ENCODE measurements at places on chromosomes 7 and 10.

DNA sequence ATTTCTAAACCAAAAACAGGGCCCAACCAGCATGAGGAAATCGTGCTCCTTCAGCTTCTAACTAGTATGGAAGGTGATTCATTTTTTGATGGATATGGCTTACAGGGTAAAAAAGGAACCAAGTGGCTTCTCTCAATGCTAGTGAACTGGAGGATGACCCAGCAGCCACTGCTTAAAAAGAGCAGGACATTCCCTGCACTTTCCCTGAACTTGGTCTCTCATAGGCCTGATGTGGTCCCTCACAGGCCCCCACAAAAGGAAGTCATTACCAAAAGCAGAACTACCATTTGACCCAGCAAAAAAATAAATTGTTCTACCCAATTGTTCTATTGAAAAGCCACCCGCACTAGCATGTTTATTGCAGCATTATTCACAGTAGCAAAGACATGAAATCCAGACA is 188.8 kb downstream of the CALN1 start:
- no peak for DNase-seq

GRCh38 chr10:62395892-62396291 is 21.7 kb downstream of the ZNF365 start:
- no peak for DNase-seq

GRCh38 chr7:91894781-91895480 is 14.4 kb upstream of the MTERF1 start:
- DNase-seq = no peak

DNA sequence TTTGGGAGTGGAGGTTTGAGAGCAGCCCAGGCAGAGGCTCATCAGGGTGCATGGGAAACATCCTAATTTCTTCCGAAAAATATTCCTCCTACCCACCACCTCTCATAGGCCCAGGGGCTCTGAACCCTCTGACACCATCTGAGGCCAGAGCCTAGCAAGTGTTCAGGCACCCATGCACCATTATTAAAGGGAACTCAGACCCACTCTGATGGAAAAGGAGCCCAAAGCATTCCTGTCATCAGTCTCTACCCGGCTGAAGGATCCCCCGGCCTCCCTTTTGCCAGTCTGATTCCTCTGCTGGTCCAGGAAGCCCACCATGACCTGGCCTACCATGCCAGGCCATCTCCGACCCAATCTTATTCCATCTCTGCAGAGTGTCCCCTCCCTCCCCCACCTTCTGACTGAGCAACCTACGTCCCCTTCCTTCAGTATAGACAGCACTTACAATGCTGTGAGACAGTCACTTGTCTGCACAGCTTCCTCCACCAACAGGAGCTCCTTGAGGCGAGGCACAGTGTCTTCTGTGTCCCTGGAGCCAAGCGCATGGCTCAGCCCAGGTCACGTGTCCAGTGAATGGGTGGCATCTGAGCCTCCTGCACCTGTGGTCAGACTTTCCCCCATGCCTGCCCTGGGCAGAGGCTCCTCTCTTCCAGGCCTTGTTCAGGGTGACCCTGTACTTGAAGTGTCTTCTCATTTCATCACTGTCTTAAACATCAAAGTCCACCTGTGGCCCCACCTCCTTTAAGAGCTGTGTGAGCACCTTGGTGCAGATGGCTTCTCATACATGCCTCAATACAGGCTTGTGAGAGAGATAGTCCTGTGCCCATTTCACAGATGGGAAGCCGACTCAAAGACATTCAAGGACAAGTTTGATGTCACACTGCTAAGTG is 889 bp upstream of the GPR15LG start:
- DNase-seq = no peak

DNA sequence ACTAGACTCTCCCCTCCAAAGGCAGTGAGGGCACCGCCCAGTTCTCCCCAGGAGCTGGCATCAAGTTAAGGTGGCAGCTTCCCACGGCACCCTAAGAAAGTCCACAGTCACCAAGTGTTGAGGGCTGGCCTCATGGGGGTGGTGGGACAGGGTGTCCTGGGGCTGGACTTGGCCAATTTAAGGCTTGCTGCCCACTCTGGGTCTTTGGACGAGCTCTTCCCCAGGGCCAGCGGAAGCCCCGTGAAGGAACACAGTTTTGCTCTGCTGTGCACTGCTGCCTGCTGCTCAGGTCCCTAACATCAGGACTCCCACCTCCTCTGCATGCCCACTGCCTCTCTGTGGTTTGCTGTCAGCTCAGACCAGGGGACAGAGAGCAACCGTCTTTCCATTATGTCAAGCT is 57.3 kb upstream of the TMEM72 start:
- DNase-seq = no peak

- no peak for DNase-seq
These were observed 15.9 kb downstream of the CROT start for GRCh38 chr7:87361320-87361719.

- DNase-seq = no peak
These were observed 23.8 kb downstream of the CXCL12 start for GRCh38 chr10:44361109-44361508.

DNA sequence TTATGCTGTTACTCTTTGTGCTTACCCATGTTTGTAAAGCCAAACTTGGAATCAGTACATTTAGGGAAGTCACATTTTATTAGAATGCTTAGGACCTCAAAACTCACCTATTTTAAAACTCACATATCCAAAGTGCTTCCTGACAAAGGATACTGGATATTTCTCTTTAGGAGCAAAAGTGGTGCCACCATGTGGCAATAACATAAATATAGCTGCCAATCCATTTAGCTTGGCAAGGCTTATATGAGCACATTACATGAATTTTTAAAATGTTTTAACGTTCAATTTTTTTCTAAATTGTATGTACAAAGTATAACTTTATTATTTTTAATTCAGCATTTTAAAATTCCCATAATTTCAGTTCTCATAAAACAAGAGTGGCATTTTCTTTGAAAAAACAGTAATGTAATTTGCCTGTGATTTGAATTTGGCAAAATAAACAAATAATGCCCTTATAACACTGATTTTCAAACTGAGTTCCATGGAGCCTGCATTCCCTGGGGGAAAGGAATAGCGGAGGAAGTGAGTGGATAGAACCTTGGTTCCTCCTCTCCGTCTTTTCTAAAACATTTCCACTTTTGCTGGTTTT is 75.4 kb downstream of the HDAC9 start:
- DNase-seq = no peak

- DNase-seq = no peak
These were observed 189.7 kb downstream of the CCDC3 start for GRCh38 chr10:12811826-12812225.

- peak; percentile 50 for DNase-seq
These were observed 77.9 kb downstream of the KIAA1549 start for GRCh38 chr7:138903186-138903820.

DNA sequence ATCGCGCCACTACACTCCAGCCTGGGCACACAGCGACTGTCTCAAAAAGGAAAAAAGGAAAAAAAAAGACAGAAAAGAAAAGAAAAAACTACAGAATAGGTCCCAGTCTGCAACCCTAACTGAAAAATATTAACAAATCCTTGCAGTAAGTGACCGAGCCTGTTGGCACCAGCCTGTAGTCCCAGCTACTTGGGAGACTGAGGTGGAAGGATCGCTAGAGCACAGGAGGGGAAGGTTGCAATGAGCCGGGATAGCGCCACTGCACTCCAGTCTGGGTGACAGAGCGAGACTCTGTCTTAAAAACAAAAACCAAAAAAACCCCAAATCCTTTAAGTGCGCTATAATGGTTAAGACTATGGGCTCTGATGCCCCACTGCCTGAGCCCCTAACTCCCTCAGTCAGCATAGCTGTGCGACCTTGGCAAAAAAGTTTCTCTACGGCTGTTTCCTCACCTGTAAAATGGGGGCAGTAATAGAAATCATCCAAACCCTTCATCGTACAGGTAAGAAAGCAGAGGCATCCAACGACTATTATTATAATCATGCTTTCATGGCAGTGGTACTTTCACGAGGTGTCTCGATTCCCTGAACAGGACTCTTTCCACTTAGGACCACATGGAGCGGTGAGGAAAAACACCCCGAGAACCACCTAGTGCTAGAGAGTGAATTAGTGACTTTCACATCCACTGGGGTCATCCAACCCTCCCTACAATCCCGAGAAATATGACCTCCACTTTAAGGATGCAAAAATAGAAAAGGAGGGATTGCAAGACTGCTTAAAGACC is 755 bp downstream of the TOMM7 start:
- DNase-seq = no peak

GRCh38 chr7:92119213-92119759 is 15.0 kb downstream of the CYP51A1 start:
- no peak for DNase-seq

DNA sequence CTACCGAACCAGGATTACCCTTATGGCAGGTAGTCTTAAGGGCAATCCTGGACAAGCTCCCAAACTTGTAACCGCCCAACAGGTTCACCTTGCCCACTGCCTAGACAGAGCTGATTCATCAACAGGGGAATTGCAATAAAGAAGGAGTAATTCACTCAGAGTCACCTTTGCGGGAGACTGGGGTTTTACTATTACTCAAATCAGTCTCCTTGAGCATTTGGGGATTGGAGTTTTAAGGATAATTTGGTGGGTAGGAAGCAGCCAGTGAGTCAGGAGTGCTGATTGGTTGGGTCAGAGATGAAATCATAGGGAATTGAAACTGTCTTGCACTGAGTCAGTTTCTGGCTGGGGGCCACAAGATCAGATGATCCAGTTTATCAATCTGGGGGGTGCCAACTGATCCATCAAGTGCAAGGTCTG is 25.3 kb downstream of the HK1 start:
- DNase-seq = no peak

- no peak for DNase-seq
These were observed 108.8 kb upstream of the GSDME start for GRCh38 chr7:24866004-24866615.

GRCh38 chr10:88372881-88373592 is 210.1 kb downstream of the RNLS start:
- DNase-seq = no peak

DNA sequence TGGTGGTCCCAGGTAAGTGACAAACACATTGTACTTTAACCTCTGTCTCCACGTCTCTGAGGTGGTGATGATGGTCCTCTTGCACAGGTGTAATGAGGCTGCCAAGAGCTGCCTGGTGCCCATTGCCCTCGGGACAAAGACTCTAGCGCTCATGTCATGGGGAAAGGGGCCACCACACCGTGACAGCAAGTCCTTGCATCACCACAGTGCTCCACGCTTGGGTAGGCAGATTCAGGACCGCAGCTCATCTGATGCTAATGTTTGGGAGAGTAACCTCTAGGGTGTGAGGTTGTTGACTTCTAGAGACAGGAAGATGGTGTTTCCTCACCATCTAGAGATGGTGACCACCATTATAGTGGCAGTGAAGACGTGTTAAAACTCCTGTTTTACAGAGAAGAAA is 395.6 kb downstream of the ADRA2A start:
- no peak for DNase-seq

- DNase-seq = no peak
These were observed 35.3 kb upstream of the ANK3 start for GRCh38 chr10:60424971-60425370.

DNA sequence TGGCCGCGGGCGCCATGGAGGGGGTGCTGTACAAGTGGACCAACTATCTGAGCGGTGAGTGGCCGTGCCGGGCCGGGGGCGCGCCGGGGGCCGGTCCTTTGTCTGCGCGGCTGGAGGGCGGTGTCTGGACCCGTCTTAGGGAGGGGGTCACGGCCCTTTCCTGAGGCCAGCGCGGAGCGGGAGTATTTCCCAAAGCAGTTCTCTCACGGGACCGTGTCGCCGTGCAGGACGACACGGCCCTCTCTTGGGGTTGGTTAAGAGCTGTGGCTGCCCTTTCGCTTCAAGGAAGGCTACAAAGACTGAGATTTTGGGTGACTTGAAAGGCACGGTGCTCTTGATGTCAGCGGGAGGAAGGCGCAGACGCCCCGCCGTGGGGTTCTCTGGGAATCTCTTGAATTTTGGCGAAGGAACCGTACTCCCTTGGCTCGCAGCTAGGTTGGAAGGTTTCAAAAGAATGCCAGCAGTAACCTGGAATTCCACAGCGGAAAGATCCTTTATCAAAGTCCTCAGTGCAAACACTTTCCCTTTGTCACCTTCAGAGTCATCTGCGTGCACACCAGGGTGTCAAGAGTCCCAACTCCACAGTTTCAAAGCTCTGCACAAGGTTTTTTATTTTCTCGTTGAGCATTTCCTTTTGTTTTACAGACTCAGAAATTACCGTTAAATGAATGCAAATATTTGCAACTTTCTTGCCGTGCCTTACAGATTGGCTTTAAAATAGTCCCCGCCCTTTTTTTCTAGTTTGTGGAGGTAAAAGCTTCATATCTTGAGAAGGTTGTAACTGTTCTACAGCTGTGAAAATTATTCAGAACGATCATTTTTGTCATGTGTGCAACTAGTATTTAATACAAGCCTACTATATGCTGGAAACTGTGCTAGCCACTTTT is 780 bp downstream of the PLEKHA8 start:
- no peak for DNase-seq

DNA sequence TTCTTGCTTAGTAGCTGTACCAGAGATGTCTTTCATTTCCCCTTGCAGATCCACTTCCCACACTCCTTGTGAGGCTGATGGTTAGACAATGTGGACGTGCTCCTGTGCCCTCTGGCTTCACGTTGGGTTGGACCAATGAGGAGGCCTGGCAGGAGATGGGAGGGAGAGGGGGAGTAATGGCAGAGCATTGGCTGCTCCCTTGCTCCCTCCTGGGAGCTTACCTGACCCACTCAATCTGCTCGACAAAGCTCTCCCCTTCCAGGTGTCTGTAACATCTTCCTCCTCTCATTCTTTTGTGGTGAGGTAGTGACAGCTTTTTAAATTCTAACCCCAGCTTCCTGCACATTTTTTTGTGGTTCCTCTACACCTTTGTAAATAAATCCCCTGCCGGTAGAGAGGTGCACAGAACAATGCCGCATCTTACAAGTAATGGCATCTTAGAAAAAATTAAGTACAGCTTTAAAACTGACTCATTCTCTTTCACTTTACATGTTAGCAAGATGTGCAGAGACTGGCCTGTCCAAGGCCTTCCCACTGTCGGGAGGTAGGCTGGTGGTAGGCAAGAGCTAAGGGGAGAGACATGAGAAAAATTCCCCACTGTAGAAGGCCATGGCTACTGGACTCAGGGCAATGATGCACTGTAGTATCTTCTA is 134.3 kb downstream of the HTR7 start:
- no peak for DNase-seq

DNA sequence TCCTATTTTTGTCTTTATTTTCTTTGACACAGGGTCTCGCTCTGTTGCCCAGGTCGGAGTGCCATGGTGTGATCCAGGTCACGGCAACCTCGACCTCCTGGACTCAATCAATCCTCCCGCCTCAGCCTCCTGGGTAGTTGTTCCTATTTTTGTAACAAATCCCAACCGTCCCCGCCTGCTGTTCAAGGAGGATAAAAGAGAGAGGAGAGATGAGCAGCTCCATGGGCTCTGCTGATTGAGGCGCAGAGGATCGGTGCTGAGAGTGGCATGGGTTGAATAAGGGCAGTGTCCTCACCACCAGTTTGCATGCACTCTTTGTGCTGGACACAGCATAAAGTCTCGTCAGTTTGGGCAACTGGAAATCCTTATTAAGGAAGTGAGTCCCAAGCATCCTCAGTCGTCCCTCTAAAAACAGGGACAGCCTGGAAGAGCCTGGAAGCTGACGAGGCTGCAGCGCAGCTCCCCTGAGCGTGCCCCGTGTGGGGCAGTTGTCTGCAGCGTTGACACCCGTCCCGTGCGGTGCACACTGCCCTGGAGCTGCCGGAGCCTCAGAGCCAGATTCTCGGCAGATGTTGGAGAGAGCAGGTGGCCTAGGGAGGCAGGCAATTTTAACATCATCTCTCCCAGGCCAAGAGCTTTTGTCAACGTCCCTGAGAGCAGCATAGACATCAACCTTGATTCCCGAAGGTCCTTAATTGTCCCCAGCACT is 404.2 kb upstream of the RNF32 start:
- no peak for DNase-seq

- no peak for DNase-seq
These were observed 133.6 kb downstream of the CALN1 start for GRCh38 chr7:72278550-72278949.

GRCh38 chr10:85610381-85611092 is 756.1 kb downstream of the GRID1 start:
- DNase-seq = no peak

All from activated CD4-positive, CD25-positive, alpha-beta regulatory T cell treated with anti-CD3 and anti-CD28 coated beads, Interleukin-2, amount 50 U/mL, for 72 hours (primary cell).